ENCODE measurements at places on chromosomes 7 and 10.

DNA sequence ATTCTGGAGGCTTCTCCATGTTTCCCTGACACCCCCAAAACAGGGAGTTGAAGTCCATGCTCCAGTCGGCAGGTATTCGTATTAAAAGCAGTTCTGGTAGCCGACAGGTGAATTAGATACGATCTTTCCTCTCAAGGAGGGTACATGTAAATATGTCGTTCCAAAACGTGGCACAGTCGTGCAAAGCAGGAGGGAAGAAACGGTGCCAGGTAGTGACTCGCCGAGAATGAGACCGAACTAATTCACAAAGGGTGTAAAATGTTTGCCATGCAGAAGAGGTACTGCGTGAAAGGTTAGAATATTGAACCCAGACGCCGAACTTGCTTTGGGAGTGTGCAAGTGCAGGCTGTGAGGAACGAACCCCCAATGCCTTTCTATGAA is 483 bp downstream of the EDRF1 start:
- DNase-seq, result no peak

DNA sequence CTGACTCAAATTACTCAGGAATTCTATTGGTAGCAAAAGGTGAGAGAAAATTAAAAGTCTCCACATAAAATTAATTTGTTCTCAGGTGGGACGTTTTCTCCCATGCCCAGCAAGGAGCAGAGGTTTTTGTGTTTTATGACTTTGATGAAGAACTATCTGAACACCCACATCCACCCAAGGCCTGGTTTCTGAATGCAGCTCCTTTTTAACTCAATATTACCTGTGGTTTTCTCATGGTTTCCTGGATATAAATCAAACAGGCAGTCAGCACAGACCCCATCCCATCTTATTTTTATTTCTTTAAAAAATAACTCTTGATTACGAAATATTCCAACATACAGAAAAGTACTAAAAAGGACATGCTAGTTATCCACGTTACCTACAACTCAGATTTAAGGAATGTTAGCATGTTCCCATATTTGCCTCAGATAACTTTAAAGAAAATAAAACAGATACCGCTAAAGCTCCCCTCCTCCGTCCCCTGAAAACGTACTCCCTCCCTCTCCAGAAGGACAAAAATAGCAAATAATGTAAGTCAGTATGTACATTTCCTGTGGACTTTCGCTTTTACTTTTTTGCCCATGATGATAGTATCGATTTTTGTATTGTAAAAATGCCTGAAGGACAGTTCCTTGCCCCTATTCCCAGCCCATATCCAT is 43.4 kb downstream of the GLI3 start:
- no peak for DNase-seq

DNA sequence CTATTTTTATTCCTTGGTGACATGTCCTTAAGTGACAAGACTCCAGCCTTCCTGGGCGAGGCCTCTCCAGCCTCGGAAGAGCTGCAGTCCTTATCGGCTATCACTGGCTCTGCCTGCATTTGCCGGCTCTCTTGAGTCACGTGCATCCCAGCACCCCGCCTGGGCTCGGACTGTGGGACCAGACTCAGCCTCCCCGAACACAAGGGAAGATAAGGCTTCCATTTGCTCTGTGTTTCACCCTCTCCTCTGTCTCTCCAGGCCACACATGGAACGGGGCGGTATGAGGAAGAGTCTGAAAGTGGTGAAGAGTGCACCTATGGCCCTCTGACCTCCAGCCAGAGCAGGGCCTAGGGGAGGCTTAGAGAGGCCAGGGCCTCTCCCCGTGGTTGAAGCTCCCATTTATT is 4.7 kb downstream of the GDF2 start:
- no peak for DNase-seq

GRCh38 chr10:16968416-16969041 is 151.3 kb upstream of the RSU1 start:
- DNase-seq, result peak; percentile 59

DNA sequence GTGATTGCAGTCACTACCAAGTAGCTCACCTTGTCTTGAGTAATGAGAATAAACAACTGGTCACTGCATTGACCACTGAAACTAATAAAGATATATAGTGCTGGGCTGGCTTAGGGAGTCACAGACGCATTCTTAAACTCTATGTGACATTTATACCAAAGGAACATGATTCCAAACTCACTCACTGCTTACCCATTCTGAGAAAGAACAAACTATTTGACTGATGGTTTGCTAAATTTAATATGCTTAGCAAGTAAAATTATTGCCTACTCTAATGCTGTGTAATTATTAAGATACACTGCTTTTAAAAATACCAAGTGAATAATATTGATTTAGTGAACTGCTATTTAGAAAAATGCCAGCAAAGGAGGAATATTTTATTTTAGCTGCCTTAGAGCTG is 191.1 kb downstream of the LRMDA start:
- no peak for DNase-seq

All from femur (tissue), 1 donor.